ENCODE measurements at places on chromosomes 4 and X. TPM values are rescaled to one million over a fixed set of nuclear protein-coding genes. Genes with fewer than 3 reads are reported as not detected.

Gene GATA1
- 0.23 TPM for total RNA-seq

Gene NEXMIF
- total RNA-seq, result not detected

GRCh38 chr4:94410678-94411206, 41.0 kb upstream of the PDLIM5 start:
- peak; percentile 7 for DNase-seq

GRCh38 chrX:54181202-54181953, 1.7 kb downstream of the FAM120C start:
- DNase-seq, result no peak

- no peak for DNase-seq
Measured at GRCh38 chrX:21590012-21590776, 67.9 kb downstream of the KLHL34 start.
